ENCODE measurements at places on chromosomes 13 and 19. TPM values are rescaled to one million over a fixed set of nuclear protein-coding genes. Genes with fewer than 3 reads are reported as not detected.

DNA sequence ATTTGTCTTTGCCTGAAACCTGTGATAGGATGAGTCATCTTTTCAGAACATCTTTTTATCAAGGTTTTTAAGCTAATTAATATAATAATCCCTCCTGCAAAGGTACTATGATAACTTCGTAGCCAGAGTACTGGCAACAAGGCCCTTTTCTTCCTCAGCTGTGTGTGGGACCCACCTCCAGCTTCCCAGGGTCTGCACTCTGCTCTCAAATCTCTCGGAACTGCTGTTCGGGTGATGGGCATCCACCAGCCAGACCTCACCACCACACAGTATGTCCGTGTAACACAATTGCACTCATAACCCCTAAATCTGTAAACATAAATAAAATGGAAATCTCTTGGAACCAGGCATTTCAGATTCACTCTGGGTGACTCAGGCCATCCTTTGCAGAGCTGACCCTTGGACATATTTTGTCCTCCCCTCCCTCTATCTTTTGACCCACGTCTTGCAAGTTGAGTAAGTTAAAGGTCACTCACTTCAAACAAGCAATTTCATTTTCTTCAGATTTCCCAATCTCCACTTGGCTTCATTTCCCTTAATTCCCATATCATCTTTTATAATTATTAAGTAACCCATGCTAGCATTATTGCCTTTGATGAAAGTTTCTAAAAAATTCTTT lies 29.5 kb downstream of the COL4A1 start:
- DNase-seq, result no peak

DNA sequence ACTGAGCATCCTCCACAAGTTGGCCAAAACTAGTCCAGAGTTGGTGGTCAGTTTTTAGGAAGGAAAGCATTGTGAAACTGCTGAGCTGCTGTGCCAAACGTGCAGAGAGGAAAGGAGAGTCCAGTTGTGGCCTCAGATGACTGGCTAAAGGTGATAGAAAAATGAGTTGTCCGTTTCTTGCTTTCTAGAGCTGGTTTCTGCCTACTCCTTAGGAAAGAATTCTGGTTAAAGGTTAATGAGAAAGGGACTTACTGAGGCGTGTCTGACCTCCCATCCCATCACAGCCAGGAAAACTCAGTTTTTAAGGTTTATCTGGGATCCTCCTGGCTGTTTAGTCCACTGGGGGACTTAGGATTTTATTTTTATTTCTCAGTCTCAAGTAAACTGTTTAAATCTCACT lies 1186.3 kb downstream of the UQCRFS1 start:
- no peak for DNase-seq

Gene KCNJ14
- total RNA-seq, result 0.27 TPM

Gene B3GNT8
- total RNA-seq, result 4.0 TPM

Measured in thoracic aorta (tissue), 2 donors.